ENCODE measurements at places on chromosomes 6 and 20.

DNA sequence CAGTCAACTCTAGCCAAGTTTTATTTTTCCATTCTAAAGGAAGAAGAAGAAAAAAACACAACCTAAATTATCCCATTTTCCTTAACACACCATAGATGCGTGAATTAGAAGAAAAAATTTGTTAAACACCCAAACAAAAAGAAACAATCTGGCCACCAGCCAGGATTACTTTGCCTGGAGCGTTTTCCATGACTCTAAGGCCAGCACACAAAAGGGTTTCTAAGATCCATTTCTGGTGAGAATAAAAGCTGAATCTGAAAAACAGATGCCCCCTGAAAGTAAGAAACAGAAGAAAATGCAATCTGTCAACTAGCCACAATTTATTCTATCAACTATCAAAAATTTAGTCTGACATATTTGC lies 267.2 kb upstream of the SULF2 start:
- H3K27me3 ChIP-seq: no peaks in the 10 kb centered on the region
- H3K36me3 ChIP-seq: no peaks in the 10 kb centered on the region
- no peaks in the 10 kb centered on the region for H3K4me1 ChIP-seq
- H3K4me3 ChIP-seq: no peak overlapping the region
- DNase-seq: no peak
- no peak overlapping the region for H3K27ac ChIP-seq

DNA sequence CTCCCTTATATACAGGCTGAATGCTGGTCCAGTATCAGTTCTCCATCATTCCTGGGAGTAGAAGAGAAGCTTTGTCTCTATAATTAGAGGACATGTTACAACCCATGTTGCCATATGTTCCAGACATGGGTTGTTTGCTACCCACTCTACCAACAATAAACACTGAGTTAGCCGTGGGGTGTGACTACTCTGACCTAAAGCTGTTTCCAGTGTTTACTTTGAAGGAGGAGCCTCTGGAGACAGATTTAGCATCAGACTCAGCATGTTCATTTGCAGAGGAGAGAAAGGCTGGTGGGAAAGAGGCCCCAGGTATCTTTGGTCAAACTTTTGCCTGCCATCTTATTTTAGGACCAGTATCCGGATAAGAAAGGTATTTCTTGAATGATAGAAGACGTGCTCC lies 157.9 kb upstream of the SNX9 start:
- H3K27me3 ChIP-seq: no peaks in the 10 kb centered on the region
- no peak for DNase-seq
- H3K36me3 ChIP-seq: no peaks in the 10 kb centered on the region
- H3K27ac ChIP-seq: no peak overlapping the region
- H3K4me1 ChIP-seq: peaks cover 21% of the 10 kb centered on the region
- H3K4me3 ChIP-seq: no peak overlapping the region

DNA sequence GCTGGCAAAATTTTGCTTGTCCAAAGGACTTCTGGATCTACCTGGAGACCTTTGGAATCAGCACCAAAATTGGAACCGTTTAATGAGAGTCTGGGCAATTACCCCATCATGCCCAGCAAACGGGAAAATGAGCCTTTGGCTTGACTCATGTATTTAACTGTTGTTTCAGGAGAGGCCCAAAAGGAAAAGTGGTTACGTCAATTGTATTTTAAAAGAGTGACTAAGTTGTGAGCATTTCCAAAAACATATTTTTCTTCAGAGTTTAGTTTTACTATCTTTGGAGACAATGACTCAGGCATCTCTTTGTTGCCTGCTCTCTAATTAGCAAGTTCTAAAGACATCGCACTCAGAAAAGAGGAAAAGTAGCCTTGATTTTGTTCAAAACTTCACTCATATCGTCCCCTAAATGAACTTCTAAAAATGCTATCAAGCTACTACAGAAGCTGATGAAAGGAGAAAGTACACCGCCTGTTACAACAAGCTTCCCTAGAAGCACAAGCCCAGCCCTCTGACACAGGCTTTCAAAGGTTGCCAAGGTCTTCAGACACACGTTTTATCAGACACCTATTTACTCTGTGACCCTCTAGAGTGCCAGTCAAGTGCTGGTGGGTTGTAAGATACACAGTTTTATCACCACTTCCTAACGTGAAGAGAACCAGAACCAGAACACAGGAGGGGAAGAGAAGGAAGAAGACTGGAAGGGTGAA lies 146.2 kb downstream of the TBX18 start:
- H3K4me1 ChIP-seq: no peaks in the 10 kb centered on the region
- H3K27ac ChIP-seq: no peak overlapping the region
- no peak for DNase-seq
- no peaks in the 10 kb centered on the region for H3K27me3 ChIP-seq

DNA sequence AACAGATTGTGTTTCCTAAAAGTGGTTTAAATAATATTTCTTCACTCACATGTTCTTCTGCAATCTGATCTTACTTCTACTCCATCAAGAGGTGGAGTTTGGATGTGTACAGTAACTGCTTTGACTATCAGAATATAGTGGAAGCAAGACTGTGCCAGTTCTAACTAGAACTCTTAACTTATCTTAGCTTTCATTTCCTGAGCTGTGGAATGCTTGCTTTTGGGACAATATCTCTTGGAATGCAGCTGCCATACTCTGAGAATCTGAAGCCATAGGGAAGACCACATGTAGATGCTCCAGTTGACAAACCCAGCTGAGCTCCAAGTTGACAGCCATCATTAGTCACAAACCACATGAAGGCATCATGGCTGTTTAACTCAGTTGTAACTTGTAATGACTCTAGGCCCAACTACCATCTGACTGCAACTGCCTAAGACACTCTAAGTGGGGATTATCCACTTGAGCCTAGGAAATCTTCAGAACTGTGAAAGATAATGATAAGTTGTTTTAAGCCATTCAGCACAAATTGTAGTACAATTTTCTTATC lies 40.8 kb upstream of the MAN1A1 start:
- no peak overlapping the region for H3K4me3 ChIP-seq
- no peak overlapping the region for H3K27ac ChIP-seq
- no peaks in the 10 kb centered on the region for H3K36me3 ChIP-seq
- DNase-seq: no peak
- no peaks in the 10 kb centered on the region for H3K4me1 ChIP-seq

- H3K4me3 ChIP-seq: no peak overlapping the region
- no peak overlapping the region for H3K27ac ChIP-seq
- no peaks in the 10 kb centered on the region for H3K36me3 ChIP-seq
- H3K4me1 ChIP-seq: no peaks in the 10 kb centered on the region
These were observed 1090.3 kb downstream of the HACE1 start for GRCh38 chr6:103769431-103769830.

DNA sequence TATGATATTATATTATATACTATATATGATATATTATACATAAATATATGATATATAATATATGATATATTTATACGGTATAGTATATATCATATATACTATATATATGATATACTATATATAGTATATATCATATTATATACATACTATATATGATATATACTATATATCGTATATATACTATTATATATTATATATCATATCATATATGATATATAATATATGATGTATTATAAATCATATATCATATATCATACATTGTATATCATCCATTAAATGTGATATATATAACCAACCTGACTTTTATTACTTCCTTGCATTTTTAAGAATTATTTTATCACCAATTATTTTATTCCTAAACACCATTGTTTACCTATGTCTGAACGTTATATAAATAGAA lies 146.6 kb upstream of the PRSS16 start:
- H3K36me3 ChIP-seq: no peaks in the 10 kb centered on the region
- DNase-seq: no peak
- no peak overlapping the region for H3K27ac ChIP-seq
- peaks cover 13% of the 10 kb centered on the region for H3K27me3 ChIP-seq
- no peak overlapping the region for H3K4me3 ChIP-seq

DNA sequence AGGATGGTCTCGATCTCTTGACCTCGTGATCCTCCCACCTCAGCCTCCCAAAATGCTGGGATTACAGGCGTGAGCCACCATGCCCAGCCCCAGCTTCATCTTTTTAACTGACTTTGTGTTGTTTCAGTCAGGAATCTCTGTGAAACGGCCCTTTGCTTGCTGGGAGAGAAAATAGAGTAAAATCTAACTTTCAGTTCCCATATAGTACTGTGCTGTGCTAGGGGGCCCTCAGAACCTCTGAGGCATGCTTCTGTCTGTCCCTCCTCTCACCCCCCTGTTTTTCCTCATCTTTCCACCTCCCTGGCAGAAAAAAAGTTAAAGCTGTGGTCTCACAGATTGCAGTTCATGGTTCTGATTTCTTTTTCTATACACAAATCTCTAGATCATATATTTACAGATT lies 48.4 kb downstream of the LRP11 start:
- H3K27ac ChIP-seq: no peak overlapping the region
- H3K4me1 ChIP-seq: no peaks in the 10 kb centered on the region
- H3K36me3 ChIP-seq: peaks cover 14% of the 10 kb centered on the region
- H3K27me3 ChIP-seq: no peaks in the 10 kb centered on the region
- no peak for DNase-seq

DNA sequence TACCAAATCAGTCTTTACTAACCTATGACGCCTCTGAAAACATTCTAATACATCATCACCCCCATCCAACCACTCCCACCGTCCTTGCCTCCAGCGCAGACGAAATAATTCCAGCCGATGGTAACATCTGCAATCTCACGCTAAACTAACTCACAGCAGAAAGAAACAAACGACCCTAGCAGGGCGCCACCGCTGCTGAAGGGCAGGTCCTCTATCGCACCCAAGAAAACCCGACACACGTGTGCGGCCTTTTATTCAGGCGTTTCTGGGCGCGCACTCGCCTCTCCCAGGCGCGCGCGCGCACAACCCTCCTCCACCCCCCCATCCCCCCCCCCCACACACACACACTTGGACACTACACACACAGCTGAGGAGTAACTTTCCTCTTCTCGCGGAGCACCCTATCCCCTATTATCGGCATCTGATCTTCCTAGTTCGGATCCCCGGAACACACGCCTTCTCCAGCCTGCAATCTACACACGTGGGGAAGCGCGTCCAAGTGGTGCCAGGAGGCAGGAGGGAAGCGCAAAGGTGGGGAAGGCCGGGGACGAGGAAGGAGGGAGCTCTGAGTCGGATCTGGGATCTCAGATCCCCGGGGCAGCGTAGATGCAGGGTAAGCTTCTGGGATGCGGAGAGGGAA lies 1.4 kb downstream of the GFOD1 start:
- peaks cover 36% of the 10 kb centered on the region for H3K4me1 ChIP-seq
- H3K36me3 ChIP-seq: peaks cover 4% of the 10 kb centered on the region
- DNase-seq: peak; percentile 51
- peak overlapping the region; percentile 88 for H3K27ac ChIP-seq

GRCh38 chr6:47093169-47093568 lies 51.0 kb upstream of the ADGRF1 start:
- peaks cover 21% of the 10 kb centered on the region for H3K4me1 ChIP-seq
- no peak overlapping the region for H3K27ac ChIP-seq
- DNase-seq: no peak
- H3K4me3 ChIP-seq: no peak overlapping the region

DNA sequence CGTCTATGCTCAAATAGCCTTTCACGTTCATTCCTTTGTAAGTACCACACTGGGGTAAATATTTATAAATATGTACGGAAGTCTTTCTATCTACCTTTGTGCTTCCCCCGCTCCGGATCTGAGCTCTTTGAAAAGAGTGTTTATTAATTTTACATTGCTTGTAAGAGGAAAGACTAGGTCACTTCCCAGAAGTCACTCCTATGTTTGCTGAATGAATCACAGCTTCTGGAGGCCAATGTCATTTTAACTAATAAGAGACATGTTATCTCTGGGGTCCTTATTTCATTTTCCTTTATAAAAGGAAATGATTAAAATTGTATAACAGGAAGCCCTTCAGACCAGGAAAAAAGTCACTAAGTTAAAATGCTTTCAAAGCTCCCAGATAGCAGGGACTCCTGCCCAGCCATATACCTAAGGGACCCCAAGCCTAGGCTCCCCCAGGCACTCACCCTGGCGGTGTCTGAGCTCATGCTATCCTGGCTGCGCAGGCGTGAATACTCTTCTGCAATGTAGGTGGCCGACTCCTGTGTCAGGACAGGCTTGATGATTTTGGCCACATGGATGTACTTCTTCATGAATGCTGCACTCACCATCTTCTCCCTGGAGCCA lies 12.6 kb downstream of the MCM3 start:
- no peak overlapping the region for H3K4me3 ChIP-seq
- peaks cover 4% of the 10 kb centered on the region for H3K4me1 ChIP-seq
- H3K27me3 ChIP-seq: no peaks in the 10 kb centered on the region

DNA sequence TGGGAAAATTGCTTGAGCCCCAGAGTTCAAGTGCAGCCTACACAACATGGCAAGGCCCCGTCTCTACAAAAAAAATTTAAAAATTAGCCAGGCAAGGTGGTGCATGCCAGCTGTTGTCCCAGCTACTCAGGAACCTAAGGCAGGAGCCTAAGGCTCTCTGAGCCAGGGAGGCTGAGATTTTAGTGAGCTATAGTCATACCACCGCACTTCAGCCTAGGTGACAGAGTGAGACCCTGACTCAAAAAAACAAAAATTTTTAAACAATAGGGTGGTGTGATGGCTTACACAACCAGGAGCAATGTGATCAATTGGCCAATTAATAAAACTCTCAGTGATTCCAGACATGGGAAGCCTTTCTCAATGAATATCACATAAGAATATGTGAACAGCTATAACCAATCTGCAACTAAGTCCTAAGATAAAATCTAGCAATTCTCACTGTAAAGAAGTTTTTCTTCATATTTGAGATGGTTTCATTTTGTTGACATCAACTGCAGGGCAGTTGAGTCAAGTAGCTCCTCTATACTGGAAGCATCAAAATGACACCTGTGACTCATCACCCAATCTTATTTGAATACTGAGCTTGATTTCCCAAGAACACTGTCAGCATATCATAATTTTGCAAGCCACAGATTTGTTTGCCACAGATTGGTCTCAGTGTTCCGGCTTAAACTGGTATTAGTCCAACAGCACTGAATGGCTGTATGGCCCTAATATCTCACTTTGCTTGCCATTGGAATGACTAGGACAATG lies 169.0 kb upstream of the GJE1 start:
- H3K4me3 ChIP-seq: no peak overlapping the region
- no peaks in the 10 kb centered on the region for H3K36me3 ChIP-seq
- no peaks in the 10 kb centered on the region for H3K27me3 ChIP-seq
- no peaks in the 10 kb centered on the region for H3K4me1 ChIP-seq
- no peak for DNase-seq
- H3K27ac ChIP-seq: no peak overlapping the region

- H3K27ac ChIP-seq: no peak overlapping the region
- H3K36me3 ChIP-seq: peaks cover 78% of the 10 kb centered on the region
- no peak for DNase-seq
- no peak overlapping the region for H3K4me3 ChIP-seq
These were observed 56.9 kb downstream of the FAM229B start for GRCh38 chr6:112144145-112144926.

GRCh38 chr6:46781478-46782378 lies 11.5 kb upstream of the MEP1A start:
- no peak overlapping the region for H3K4me3 ChIP-seq
- DNase-seq: no peak
- H3K27me3 ChIP-seq: no peaks in the 10 kb centered on the region
- H3K36me3 ChIP-seq: no peaks in the 10 kb centered on the region
- peaks cover under 1% of the 10 kb centered on the region for H3K4me1 ChIP-seq

GRCh38 chr6:122722746-122723145 lies 56.8 kb upstream of the FABP7 start:
- DNase-seq: no peak
- H3K4me3 ChIP-seq: no peak overlapping the region
- no peaks in the 10 kb centered on the region for H3K4me1 ChIP-seq
- no peaks in the 10 kb centered on the region for H3K36me3 ChIP-seq
- no peaks in the 10 kb centered on the region for H3K27me3 ChIP-seq

Measured in lower lobe of right lung (tissue), 2 donors.